Stimulated activated CD8-positive, alpha-beta memory T cell treated with anti-CD3 and anti-CD28 coated beads, Interleukin-4, amount 100 ng/mL, for 48 hours (primary cell): ENCODE measurements at places on chromosomes 11 and 22.

DNA sequence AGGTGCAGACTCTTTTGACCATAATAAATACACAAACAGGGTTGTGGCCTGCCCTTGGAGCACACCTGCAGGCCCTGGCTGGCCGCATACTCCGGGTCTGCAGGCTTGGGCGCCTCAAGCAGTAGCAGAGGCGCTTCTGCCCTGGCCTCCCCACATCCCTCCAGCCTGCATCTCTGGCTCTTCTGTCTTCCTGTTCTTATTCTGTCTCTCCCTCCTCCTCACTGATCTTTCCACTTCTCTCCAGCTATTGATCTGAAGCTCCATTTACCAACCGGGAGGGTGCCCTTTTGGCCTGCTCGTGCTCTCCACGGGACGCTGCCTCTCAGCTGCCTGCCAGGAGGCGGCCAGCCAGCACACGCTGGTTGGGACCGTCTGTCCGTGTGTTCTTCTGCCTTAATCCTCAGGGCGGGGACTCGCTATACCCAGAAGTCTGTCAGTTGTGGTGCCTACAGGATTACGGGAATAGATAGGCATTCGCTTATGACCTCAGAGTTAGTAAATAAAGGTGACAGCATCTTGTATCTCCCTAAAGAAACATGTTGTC is 5.2 kb downstream of the UPB1 start:
- no peak for DNase-seq

DNA sequence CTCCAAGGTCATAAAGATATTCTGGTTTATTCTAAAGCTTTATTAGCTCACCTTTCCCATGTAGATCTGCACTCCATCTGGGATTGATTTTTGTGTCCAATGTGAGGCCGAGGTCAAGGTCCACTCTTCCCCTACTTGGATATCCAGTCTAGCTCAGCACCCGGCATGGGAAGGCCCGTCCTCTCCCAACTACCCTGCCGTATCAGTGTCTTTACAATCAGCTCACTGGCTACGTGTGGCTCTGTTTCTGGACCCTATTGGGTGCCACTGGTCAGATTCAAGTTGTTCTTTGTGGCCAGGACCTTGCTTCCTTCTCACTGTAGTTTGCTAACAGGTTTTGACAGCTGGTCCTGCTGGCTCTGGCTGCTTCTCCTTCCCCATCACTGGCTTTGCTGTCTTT is 30.9 kb downstream of the KCNQ1OT1 start:
- peak; percentile 7 for DNase-seq

DNA sequence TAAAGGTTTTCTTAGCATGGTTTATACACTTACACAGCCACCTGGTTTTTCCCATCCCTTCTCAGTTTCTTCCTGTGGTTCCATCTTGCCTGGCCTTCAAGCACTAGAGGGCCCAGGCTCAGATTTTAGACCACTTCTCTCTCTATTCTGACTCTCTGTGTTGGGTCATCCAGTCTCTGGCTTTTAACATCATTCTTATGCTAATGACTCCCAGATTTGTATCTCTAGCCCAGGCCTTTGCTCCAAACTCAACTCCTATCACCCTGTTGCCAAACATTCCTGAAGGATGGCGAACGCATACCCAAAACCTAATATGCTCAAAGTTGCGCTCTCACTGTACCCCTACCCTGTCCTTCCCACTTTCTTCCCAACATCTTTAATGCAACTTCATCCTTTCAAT is 135.1 kb downstream of the SPATA19 start:
- DNase-seq = no peak

- DNase-seq = no peak
These were observed 380.1 kb downstream of the METTL15 start for GRCh38 chr11:28488336-28488735.

- DNase-seq = no peak
These were observed 23.3 kb downstream of the ELF5 start for GRCh38 chr11:34490304-34490703.

DNA sequence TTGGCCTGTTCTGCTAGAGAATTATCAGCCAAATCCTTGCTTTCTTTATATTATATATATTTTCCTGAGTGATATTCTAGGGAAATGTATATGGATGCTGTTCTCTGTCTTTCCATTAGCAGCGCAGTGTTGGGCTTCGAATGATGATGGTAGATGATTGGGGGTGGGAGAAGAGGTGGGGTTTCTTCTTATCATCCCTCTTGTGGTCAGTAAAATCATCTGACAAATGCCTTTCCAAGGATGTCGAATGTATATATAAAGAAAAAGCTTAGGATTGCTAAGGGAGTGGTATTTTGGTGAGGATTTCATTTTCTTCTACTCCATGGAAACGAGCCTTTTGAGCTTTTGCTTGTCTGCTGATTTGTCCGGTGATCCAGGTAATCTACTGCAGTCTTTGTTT is 48.9 kb downstream of the ARHGEF12 start:
- no peak for DNase-seq

DNA sequence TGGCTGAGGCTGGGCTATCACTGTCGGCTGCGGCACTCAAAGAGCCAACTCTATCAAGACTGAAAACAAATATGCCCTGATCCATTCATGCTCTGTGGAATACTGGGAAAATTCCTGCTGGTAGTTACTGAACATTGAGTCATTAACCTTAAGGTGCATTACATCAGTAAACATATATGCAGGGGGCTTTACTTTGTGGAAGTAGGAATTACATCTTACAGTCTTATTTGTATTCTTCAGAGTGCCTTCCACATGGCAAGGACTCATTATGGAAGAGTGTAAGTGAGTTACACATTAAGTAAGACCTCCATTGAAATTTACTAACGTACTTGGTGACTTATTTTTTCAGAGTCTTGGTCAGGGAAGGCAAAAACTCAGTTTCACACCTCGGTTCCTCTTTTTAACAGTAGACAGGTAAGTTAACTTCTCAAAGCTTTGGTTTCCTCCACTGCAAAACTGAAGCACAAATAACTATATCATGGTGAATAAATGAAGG is 4.5 kb downstream of the OR5B21 start:
- no peak for DNase-seq

- no peak for DNase-seq
These were observed 3.4 kb downstream of the SCGB1D4 start for GRCh38 chr11:62295504-62295903.

- no peak for DNase-seq
These were observed 67.8 kb downstream of the ST14 start for GRCh38 chr11:130227373-130227772.

GRCh38 chr11:13055200-13055599 is 46.1 kb downstream of the RASSF10 start:
- peak; percentile 26 for DNase-seq

- no peak for DNase-seq
These were observed 55.3 kb upstream of the GCAT start for GRCh38 chr22:37752189-37753087.
